ENCODE measurements at places on chromosomes 11 and 22. TPM values are rescaled to one million over a fixed set of nuclear protein-coding genes. Genes with fewer than 3 reads are reported as not detected.

DNA sequence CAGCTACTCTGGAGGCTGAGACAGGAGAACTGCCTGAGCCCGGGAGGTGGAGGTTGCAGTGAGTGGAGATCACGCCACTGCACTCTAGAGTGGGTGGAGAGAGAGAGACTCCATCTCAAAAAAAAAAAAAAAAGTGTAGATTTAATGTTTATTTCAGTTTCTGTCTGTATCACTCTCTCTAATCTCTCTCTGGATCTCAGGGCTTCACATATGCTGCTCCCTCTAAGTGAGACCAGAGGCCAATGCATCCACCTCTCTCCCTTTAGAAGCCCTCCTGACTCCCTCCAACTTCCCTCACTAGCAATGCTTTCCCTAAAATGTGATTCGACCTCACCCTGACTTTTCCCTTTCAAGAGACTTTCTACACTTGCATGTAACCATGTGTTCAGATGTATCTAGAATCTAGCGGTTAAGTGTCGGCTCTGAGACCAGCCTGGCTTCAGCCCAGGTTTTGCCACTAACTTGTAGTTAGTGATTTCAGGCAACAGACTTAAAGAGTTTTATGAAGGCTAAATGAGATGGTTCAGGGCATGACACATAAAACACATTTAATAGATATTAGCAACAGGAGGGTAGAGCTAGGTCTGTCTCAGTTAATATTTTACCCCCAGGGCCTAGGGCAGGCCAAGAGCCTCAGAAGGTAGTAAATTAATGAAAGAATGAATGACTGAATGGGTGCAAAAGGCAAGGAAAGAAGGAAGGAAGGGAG is 364.3 kb downstream of the LARGE1 start:
- peak; percentile 68 for DNase-seq

The PHLDA2 gene
- 406 TPM for total RNA-seq

DNA sequence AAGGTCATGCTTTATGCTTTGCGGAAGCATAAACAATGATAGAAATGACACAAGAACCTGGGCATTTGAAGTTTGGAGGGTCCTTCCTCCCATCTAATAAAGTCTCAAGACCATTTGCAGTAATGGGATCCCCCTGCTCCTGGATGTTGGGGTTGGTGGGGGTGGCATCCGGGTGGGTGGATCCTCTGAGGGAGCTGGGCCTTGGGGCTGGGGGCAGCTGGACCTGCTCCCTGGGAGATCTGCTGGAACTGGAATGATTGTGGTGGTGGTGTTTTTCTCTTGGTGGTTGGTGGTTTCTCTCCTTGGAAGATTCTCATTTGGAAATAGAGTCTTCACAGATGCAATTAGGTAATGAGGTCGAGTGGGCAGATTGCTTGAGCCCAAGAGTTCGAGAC is 2.2 kb upstream of the NAP1L4 start:
- no peak for DNase-seq

GRCh38 chr11:27183672-27184457 is 143.2 kb downstream of the BBOX1 start:
- DNase-seq = peak; percentile 92

GRCh38 chr11:71191201-71191600 is 61.2 kb downstream of the SHANK2 start:
- DNase-seq = no peak

The EMID1 gene
- total RNA-seq = 1.5 TPM
